OCI-M1 (cell line): ENCODE measurements at places on chromosomes 1 and 21.

- no peak for DNase-seq
Observed at GRCh38 chr21:43191971-43192370, 23.2 kb downstream of the CRYAA start.

- peak; percentile 89 for DNase-seq
Observed at GRCh38 chr1:202159534-202160371, 649 bp downstream of the PTPN7 start.

DNA sequence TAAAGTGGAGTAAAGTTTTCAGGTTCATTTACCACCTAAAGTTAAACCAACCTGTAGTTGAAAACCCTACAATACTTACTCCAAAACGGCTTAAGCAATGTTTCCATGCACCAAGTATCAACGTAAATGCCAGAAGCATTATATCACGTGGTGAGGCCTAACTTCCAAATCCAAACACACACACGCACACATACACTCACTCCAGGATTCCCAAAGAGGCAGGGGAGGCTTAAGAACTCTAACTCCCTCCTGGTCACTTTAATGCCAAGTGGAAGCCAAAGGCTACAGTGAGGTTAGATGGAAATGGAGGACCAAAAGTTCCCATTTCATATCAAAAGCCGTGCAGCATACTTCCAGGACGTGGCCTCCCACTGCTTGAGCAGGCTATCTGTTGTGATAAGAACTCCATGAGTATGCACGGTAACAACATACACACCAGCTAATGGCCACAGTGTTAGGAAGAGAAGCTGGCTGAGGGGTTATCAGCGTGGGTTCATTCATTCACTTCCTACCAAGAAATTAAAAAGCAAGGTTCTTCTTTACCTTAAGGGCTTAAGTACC, 224.1 kb downstream of the SLC45A1 start:
- peak; percentile 80 for DNase-seq

DNA sequence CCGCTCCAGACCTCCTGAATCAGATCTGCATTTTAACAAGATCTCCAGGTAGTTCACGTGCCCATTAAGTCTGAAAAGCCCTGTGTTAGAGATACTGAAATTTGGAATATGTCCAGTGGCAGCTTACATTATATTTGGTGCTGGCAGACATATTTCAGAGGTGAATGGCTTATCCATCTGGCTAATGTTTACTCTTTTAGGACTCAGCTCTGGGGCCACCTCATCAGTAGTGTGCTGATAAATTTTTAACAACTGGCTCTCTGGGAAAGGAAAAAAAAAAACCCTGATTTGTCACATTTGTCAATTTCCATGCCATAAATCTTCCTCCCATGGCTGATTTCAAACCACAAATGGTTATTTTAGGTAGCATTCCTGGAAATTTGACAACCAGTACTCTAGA, 25.3 kb upstream of the SYT6 start:
- no peak for DNase-seq

DNA sequence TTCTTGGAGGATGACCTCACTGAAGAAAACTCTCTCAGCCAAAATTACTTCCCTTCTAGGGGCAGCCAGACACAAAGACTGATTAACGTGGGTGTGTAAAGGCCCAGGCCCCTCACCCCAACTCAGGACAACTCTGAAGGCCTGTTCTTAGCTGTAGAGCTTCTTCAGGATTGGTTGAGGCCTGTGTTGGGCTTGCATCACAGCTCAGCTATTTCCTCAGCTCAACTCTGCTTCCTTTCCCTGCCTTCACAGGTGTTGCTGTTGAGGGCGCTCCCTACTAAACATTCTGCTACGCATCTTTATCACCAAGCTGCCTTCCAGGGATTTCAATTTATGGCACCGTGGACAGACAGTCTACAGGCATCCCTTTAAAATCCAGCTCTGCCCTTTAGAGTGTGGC, 36.8 kb downstream of the MAB21L3 start:
- no peak for DNase-seq

GRCh38 chr1:229440851-229441537, 7.1 kb upstream of the ACTA1 start:
- DNase-seq = peak; percentile 81

DNA sequence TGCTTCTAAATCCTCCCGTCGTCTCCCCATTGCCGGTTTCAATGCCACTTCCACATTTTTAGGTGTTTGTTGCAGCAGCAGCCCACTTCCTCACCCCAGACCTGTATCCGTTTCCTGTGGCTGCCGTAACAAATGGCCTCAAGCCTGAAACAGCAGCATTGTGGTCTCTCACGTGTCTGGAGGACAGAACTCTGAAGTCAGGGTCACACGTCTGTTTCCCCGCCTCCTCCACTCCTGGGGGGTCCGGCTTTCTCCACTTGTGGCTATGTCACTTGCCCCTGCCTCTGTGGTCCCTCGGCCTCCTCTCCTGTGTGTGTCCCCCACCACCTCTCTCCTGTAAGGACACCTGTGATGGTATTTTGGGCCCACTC, 21.8 kb downstream of the TRPM2 start:
- no peak for DNase-seq

DNA sequence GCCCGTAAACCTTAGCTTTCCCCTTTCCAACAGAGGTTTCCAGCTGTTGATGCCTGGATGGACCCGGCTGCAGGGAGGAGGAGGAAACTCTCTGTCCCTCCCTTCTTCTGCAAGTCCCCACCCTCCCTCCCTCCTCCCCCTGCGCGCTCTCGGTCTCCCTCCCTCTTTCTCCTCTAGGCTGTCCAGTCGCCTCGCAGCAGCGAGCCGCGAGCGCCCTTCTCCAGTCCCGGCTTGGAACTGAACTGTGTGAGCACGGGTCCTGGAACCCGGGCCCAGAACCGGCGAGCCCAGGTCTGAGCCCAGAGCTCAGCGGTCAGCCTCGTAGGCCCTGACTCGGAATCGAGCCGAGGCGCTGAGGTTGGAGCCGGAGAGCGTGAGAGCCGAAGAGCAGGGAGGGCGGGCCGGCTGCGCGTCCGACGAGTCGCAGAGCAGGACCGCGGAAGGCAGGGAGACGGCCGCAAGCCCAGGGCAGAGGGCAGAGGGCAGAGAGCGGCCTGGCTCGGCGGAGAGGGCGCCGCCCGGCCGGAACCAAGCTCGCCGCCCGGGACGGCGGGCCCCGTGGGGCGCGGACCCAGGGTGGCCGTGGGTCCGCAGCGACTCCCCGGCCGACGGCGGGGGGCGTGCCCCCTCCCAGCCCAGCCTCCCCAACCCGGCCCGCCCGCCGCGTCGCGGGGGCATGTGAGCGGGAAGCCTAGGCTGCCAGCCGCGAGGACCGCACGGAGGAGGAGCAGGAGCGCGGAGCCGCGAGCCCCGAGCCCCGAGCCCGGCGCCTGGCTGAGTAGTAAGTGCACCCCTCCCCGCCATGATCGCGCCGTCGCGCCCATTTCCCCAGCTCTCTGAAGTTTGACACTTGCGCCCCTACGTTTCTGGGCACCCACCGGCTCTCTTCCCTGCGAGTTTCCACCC, at the start of gene SOX13:
TSS of gene SOX13 (plus strand) at position 185 of the 906 bp plus-strand sequence. CDS start 39,801 bp downstream, outside the sequence.
- peak; percentile 86 for DNase-seq

GRCh38 chr1:201358596-201358995, 18.9 kb downstream of the TNNT2 start:
- no peak for DNase-seq

GRCh38 chr1:46549697-46550681, 1.5 kb downstream of the KNCN start:
- DNase-seq = no peak

- DNase-seq = no peak
Observed at GRCh38 chr1:230240446-230241086, 173.5 kb downstream of the GALNT2 start.

DNA sequence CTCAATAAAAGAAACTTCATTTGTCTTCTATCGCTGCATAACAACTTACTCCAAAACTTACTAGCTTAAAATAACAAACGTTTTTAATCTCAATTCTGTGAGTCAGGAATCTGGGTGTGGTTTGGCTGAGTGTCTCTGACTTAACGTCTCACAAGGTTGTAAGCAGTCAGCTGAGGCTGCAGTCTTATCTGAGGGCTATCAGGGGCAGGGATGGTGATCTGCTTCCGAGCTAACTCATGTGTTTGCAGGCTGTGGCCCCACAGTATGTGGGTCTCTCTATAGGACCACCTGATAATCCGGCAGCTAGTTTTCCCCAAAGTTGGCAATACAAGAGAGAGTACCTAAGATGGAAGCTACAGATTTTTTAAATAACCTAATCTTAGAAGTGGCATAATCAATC, 234.2 kb upstream of the FGGY start:
- peak; percentile 36 for DNase-seq

- DNase-seq = no peak
Observed at GRCh38 chr1:176932114-176933104, 232.1 kb downstream of the ASTN1 start.

GRCh38 chr1:167088746-167089417, 1.3 kb downstream of the GPA33 start:
- no peak for DNase-seq

- peak; percentile 94 for DNase-seq
Observed at GRCh38 chr1:12075195-12076114, 12.4 kb downstream of the TNFRSF8 start.

GRCh38 chr1:43878440-43878839, 55.2 kb upstream of the ARTN start:
- peak; percentile 22 for DNase-seq

- no peak for DNase-seq
Observed at GRCh38 chr1:109243221-109243620, 6.1 kb upstream of the CELSR2 start.

- peak; percentile 37 for DNase-seq
Observed at GRCh38 chr1:152050886-152051675, 14.3 kb upstream of the S100A11 start.

DNA sequence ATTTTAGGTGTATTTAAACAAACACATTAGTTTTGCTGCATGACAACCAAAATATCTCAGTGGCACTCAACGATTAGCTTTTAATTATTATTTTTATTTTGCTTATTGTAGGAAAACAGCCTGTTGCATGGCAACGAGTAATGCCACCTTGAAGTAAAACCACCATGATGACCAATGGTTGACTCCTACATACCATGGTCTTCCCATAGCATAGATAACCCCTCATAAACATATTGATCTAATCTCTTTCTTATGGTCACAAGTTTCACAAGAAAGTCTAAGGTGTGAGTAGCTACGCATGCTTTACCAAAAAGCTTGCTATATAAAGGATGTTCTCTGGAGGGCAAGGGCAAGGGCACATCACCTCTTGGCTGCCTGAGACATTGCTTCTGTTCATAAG, 61.5 kb upstream of the PTBP2 start:
- DNase-seq = no peak

GRCh38 chr1:182707122-182707521, 22.7 kb upstream of the RGS8 start:
- DNase-seq = no peak

- DNase-seq = no peak
Observed at GRCh38 chr1:66521721-66522365, 12.1 kb upstream of the SGIP1 start.

DNA sequence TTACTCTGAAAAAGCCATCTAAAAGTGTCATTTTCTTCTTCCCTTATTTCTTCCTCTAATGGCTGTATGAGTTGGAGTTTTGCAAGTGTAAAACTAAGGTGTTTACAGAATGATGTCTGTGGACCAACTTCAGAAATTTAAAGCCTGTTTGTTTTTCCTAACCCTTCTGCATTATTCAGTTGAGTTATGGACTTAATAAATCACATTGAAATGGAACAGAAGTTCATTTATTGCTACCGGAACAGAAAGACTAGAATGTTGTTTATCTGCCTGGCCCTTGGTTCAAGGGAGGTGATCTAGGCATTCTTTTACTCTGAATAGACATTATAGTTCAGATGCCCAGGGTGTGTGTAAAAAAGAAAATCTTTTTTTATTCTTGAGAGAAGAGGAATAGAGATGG, 24.8 kb downstream of the SYT14 start:
- DNase-seq = no peak

DNA sequence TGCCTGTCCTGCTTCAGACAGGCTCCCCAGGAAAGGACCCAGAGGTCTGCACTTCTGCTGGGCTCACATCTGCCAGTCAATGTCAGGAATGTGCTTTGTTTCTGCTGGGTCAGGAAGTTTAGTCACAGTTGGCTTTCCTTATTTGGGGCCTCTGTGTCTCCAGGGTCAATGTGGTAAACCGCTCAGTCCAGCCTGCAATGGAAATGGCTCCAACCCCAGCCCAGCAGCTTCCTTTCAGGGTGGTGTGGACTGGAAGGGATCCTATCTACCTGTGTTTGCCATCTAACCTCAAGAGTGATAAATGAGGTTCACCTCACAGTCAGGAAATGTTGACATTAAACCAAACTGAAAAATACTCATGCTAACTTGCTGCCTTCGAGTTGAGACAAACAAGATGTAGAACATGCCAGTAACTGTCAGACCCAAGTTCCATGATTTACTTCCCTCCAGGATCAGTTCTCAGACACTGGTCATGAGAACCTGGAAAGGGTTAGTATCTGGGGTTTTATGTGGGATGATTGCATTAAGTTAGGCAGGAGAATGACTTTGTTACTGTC, 20.3 kb downstream of the ENO1 start:
- peak; percentile 26 for DNase-seq
